ENCODE measurements at places on chromosomes 11 and 22. TPM values are rescaled to one million over a fixed set of nuclear protein-coding genes. Genes with fewer than 3 reads are reported as not detected.

Gene FLRT1
- polyA plus RNA-seq: 4.6 TPM

Gene CD3D
- polyA plus RNA-seq: not detected

Gene UBQLN3
- polyA plus RNA-seq: not detected

Gene CTSD
- polyA plus RNA-seq: 231 TPM

Gene A4GALT
- polyA plus RNA-seq: 23.1 TPM

Gene KIRREL3
- 1.9 TPM for polyA plus RNA-seq

Gene APLNR
- 89.5 TPM for polyA plus RNA-seq

Gene C22orf42
- polyA plus RNA-seq: not detected

Gene CBLIF
- 0.11 TPM for polyA plus RNA-seq

Gene FAM111B
- polyA plus RNA-seq: 12.7 TPM

Gene OR52A1
- polyA plus RNA-seq: 0.02 TPM

Gene CHCHD10
- 132 TPM for polyA plus RNA-seq

Gene TRIM51
- not detected for polyA plus RNA-seq

Gene MGAT3
- 31.1 TPM for polyA plus RNA-seq

Gene SAC3D1
- polyA plus RNA-seq: 20.3 TPM

Gene ZP1
- polyA plus RNA-seq: not detected

Gene IGSF9B
- polyA plus RNA-seq: 7.9 TPM

Gene HORMAD2
- polyA plus RNA-seq: not detected

Gene ZNRF3
- 31.3 TPM for polyA plus RNA-seq

Gene PHF21B
- 8.4 TPM for polyA plus RNA-seq

Gene DRICH1
- 4.0 TPM for polyA plus RNA-seq

Gene UCP3
- polyA plus RNA-seq: 1.4 TPM

Measured in left renal cortex interstitium (tissue), 4 donors.